SJSA1 (cell line): ENCODE measurements at places on chromosomes 1 and 21. TPM values are rescaled to one million over a fixed set of nuclear protein-coding genes. Genes with fewer than 3 reads are reported as not detected.
A peak's percentile ranks its signal among the peaks of the same experiment; 100 is the strongest.

DNA sequence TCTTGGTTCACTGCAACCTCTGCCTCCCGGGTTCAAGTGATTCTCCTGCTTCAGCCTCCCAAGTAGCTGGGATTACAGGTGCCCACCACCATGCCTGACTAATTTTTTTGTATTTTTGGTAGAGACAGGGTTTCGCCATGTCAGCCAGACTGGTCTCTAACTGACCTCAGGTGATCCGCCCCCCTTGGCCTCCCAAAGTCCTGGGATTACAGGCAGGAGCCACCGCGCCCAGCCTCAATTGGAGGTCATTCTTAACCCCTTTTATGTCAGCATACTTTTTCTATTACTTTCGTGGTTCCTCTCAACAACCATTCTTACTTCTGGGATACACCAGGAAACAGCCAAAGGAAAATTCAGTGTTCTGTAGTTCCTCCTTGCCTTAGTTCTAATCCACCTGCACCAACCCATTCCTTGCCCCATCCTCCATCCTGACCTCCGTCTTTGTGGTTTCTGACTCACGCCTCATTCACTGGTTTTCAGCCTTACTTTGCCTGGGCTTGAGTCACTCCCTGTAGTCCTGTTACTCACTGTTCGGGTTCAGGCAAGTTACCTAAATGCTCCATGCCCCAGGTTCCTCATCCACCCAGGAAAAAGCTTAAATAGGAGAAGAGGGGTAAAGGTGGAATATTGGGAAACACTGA is 12.9 kb upstream of the BCL10 start:
- peak; percentile 51 for DNase-seq

The RBP7 gene
- 0.38 and 8.1 TPM in 2 replicates for total RNA-seq

The OLFML2B gene
- total RNA-seq = 0.13 and 1.8 TPM in 2 replicates

The FLVCR1 gene
- 9.6 and 18.8 TPM in 2 replicates for total RNA-seq

DNA sequence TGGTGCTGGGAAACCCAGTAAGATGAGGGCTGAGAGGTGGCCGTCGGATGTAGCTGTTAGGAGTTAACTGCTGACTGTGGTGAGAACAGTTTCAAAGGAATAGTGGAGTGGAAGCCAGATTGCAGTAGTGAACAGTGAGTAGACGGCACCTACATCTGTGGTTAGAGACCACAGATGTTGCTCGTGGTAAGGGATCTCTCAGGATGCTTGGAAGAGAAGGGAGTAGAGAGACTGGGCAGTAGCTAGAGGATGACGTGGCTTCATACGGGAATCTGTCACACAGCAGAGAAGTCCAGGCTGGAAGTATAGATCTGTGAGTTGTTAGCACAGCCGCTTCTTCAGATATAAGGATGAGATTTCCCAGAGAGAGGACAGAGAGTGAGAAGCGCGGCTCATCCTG is 7.8 kb upstream of the ARTN start:
- DNase-seq = no peak

- DNase-seq = peak; percentile 97
These were observed 74.7 kb downstream of the RAP1GAP start for GRCh38 chr1:21594501-21594900.

GRCh38 chr1:15401391-15402055 is 8.2 kb upstream of the EFHD2 start:
- DNase-seq = no peak

DNA sequence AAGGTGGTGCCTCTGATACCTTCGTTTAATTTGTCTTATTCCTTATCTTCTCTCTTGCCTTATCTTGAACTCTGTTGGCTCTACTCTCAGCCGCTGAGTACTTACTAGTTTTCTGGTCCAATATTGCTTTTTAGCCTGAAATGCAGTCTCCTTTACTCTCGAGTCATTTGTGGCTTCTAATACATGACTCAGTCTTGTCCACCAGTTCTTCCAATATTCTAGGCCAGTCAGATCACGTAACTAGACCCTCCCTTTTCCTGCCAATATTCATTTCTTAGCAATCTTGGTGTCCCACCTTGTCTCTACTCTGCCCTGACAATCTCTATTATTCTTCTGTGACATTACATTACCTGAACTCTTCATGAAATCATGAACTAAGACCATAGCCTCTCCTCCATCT is 555.8 kb downstream of the DPYD start:
- no peak for DNase-seq

DNA sequence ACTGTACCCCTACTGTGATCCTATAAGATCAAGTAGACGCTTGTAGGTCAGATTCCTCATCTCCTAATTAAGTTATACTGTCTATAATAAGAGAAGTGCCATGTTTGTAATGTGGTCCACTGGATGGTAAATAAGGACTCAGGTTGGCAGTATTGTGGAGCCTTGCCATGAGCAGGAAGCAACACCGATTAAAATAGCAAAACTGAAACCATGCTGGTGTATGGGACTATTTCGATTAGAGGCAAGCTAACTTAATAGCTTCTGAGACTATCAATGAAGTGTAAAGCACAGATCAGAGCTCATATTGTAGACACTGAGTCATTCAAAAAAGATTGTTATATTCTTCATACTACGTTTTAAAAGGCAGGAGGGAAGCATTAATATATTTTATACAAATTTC is 348.8 kb downstream of the HHAT start:
- no peak for DNase-seq

The AADACL4 gene
- not detected in 2 replicates for total RNA-seq

The CCDC185 gene
- total RNA-seq = not detected in 2 replicates

- DNase-seq = no peak
These were observed 50.3 kb upstream of the CTPS1 start for GRCh38 chr1:40929155-40929554.

DNA sequence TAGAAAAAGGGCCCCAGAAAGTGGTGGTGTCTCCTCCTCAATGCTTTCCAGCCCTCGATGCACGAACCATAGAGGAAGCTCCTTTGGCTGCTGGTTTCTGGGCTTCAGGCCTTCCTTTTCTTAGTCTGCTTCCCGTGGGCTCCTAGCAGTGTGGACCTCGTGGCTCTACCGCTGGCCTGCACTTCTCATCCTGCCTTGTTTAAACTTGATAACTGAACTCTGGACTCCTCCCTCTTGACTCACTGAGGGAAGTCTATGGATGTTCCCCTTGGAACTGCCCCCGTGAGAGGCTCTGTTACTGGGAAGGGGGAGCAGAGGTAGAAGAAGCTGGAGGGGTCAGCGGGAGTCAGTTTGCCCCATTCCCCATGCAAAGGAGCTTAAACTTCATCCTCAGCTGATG is 75.3 kb upstream of the WDR26 start:
- peak; percentile 33 for DNase-seq

GRCh38 chr1:226737819-226738420 is 1.2 kb downstream of the ITPKB start:
- peak; percentile 56 for DNase-seq

DNA sequence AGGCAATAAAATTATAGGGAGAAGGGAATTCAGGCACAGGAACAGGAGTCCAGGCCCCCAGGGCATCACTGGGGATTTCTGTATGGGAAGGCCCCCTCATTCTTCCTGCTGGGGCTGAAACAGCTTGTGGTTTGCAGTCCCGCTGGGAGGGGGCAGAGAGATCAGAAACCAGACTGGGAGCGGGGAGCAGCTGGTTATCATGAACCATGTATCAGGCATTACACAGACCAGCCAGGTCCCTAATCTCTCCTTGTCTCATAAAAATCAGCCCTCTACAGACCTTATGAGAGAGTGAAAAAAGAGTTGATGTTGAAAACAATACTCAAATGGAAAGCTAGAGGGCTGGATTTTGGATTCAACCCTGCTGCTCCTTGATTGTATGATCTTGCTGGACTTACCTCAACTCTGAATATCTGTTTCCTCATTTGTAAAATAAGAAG is 93.4 kb upstream of the F3 start:
- DNase-seq = no peak

- no peak for DNase-seq
These were observed 1.3 kb downstream of the RABGAP1L start for GRCh38 chr1:174160603-174161002.

The LAD1 gene
- total RNA-seq = not detected in 2 replicates

The S1PR1 gene
- total RNA-seq = 3.7 and 13.3 TPM in 2 replicates

DNA sequence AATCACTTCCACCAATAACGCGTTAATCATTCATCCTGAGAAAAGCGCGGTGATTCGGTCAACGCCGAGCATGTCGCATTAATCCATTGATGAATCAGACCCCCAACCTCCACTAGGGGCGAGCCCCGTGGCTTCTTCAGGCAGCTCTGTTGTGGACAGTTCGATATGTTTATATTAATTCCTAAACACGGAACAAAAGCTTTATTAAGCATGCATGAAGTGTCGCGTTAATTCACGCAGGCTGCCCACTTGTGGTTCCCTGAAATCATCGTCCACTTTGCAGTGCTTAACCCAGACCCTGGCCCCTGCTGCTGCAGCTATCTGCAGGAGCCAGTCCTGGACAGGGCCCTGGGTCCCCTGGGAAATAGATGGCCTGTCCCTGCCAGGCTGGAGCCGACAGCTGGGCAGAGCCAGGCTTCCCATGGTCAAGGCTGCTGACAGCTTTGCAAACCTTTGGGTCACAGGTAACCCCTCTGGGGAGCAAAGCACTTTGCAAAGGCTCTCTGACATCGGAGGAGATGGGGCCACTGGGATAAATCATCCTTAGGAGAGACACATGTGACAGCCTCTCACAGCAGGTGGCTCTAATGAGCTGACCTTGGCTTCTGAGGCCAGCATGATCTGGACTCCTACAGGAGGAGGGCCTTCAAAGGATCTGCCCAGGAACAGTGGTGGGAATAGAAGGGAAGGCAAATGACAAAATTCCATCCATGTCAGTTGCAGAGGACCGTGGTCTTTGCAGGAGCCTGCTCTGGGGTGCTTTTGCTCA is 137.0 kb upstream of the AJAP1 start:
- DNase-seq = no peak

The RGS8 gene
- total RNA-seq = 0.37 TPM in 1 of 2 replicates, not detected in the other

DNA sequence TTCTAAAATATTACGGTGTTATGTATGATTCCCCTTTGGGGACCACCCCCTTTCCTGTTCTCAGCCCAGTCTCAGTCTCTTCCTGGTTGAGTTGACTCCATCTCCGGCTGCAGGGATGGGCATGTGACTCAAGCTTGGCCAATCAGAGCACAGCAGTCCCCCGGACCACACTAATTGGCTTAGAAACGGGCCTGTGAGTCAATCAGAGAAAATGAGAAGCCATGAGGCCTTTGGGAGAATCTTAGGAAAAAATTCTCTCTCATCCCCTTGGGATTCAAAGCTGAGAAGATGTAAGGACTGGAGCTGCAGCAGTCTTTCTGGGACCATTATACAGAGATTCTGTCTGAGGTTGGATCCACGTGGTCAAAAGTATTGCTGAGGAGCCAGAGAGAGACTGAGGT is 10.7 kb upstream of the FHAD1 start:
- no peak for DNase-seq

DNA sequence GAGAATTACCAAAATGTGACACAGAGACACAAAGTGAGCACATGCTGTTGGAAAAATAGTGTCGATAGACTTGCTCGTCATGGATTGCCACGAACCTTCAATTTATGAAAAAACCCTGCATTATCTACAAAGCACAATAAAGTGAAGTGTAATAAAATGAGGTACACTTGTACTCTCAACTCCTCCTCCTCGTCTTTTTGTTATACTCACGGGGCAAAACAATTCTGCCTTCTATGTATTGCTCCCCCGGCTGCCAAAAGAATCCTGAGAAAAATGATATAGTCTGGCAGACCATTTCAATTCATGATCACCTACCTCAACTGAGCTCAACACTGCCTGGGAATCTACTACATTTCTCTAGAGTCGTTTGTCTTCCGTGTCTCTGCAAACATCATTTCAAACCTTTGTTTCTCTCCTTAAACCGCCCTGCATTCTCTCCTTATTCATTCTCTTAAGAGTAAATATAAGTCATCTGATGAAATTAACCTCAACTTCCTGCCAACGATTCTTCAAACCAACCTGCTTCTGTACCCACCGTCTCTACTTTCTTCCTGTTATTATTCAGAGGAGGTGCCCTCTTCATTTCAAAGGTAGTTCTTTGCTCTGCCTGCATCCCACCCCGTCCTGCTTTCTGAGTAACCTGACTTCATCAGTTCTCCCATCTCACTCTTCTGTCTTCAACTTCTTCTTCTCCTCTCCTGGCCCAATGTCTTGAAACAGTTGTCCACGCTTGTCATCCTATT is 12.9 kb upstream of the IL19 start:
- DNase-seq = no peak

GRCh38 chr1:181969902-181970301 is 91.6 kb downstream of the ZNF648 start:
- DNase-seq = no peak

- peak; percentile 49 for DNase-seq
These were observed 167.2 kb upstream of the HMCN1 start for GRCh38 chr1:185566995-185567394.

The TMEM222 gene
- total RNA-seq = 26.7 and 39.3 TPM in 2 replicates

DNA sequence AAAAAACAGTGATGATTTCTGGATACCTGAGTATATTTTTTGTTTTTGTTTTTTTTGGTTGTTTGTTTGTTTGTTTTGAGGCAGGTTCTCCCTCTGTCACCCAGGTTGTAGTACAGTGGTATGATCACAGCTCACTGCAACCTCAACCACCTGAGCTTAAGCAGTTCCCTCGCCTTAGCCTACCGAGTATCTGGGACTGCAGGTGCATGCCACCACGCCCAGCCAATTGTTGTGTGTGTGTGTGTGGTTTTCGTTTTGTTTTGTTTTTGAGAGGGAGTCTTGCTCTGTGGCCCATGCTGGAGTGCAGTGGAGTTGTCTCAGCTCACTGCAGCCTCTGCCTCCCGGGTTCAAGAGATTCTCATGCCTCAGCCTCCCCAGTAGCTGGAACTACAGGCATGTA is 55.3 kb upstream of the RCC1 start:
- DNase-seq = no peak

The CYP4A11 gene
- not detected in 2 replicates for total RNA-seq

The MIXL1 gene
- not detected in 2 replicates for total RNA-seq

The KDM5B gene
- 27.6 and 34.2 TPM in 2 replicates for total RNA-seq

DNA sequence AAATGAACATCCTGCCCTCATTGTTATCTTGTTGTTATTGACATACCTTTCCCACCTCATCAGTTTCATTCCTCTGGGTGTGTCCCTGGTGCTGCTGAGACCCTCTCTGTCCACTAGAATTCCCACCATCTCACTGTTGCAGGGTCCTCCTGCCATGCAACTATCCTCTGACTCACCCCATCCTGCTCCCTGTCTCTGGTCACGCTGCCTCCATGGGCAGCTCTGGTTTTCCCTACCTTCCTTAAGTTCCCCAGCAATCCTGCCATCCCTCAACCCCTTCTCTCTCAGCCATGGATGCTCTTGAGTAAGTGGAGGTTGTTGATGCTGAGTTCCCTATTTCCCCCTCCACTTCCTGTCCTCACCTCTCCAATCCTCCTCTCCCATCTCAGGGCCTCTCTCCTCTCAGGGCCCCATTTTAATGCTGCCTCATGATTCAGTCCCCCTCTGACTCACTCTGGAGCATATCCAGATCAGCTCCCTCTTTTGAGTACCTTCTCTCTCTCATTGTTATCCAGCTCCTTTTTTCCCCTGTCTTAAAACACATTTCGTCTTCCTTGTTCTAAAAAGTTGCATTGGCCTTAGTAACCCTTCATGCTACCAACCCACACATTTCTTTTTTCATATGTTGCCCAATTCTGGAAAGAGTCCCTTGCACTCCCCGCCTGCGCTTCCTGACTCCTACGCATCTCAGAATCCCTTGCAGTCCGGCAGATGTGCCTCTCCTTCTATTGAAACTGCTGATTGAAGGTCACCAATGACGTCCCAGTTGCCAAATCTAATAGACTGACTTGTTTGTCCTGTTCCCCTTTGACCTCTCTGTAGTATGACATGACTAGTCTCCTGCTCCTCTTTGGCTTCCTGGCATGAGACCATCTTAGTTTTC is 92.0 kb downstream of the CNIH3 start:
- DNase-seq = peak; percentile 72

The GABPB2 gene
- total RNA-seq = 9.3 and 11.7 TPM in 2 replicates
